Activated CD4-positive, alpha-beta T cell treated with anti-CD3 and anti-CD28 coated beads, Interleukin-2, amount 50 U/mL, for 48 hours (primary cell): ENCODE measurements at places on chromosomes 5 and 9.
A peak's percentile ranks its signal among the peaks of the same experiment; 100 is the strongest.

DNA sequence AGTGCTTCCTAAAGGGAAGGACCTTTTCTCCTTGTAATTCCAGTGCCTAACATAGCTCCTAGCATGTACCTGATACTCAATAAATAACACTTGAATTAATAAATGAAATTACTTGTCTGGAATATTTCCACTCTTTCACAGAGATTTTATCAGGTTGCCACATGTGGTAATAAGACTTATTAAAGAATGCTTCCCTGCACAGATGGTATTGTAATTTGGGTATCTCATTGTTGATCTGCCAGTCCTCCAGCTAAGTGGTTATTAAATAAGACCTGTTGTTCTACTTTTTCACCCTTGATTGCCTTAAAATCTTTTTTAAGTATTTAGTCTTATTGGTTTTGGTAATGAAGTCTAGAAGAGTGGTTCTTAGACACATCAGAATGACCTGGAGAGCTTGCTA lies 28.1 kb upstream of the CETN3 start:
- DNase-seq: no peak

GRCh38 chr5:103111468-103111867 lies 8.5 kb downstream of the GIN1 start:
- no peak for DNase-seq

DNA sequence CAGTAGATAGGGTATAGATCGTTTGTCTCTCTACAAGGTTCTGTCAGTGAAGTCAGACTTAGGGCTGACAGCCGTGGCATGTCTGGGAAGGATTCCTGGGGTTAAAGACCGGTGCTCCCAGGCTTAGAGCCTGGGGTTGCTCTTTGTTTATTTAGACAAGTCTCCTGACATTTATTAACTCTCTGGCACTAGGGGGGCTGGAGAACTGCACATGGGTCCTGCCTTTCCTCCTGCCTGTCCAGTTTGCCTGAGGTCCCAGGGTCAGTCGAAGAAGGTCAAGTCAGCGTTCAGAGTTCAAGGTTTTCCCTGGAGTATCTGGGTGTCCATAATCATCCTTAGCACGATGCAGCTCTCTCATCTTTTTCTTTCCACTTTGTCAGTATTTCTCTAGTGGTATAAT lies 5.6 kb downstream of the EGFLAM start:
- DNase-seq: no peak

DNA sequence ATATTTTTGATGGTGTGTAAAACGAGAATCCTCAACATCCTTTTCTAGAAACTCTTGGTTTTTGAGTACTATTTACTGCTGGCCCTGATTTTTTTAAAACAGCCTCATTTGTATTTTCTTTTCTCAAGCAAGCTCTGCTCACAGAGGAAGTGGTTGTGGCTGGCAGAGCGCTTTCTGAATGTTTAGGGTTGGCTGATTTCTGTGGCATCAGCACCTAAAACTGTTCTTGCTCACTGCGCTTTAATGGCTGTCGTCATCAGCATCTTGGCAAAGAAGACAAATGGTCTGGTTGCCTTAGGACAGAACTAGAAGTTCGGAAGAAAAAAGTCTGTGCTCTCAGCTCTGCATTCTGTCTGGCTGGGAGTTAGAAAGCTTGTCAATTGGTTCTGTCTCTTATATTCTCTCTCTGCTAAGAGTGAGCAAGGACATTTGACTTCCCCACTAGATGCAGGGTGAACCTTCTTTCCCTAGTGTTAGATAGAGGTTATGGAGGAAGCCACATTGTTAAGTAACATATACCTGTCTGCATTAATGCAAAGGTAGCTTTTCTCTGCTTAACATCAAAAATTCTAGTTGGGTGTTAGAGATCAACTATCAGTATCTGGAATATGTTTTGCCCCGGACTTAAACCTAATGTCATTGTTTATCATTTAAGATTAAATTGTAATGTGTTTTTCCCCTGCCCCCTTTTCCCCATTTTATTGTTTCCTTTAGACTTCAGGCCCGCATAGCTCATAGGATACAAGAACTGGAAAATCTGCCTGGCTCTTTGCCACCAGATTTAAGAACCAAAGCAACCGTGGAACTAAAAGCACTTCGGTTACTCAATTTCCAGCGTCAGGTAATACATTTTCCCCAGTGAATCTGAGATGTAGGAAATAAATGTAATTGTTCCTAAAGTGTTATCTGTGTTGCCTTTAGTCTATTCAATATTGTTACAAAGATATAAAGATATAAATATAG lies 39.0 kb downstream of the SMARCA2 start:
- peak; percentile 59 for DNase-seq

DNA sequence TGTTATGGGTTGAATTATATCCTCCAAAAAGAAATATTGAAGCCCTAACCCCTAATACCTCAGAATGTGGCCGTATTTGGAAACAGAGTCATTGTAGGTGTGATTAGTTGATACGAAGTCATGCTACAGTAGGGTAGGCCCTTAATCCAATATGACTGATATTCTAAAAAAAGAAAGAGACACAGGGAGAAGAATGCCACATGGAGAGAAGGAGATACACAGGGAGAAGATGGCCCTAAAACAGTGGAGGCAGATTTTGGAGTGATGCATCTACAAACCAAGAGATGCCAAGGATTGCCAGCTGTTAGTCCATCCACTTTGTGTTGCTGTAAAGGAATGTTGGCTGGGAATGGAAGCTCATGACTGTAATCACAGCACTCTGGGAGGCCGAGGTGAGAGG lies 21.3 kb downstream of the ARRDC3 start:
- no peak for DNase-seq

DNA sequence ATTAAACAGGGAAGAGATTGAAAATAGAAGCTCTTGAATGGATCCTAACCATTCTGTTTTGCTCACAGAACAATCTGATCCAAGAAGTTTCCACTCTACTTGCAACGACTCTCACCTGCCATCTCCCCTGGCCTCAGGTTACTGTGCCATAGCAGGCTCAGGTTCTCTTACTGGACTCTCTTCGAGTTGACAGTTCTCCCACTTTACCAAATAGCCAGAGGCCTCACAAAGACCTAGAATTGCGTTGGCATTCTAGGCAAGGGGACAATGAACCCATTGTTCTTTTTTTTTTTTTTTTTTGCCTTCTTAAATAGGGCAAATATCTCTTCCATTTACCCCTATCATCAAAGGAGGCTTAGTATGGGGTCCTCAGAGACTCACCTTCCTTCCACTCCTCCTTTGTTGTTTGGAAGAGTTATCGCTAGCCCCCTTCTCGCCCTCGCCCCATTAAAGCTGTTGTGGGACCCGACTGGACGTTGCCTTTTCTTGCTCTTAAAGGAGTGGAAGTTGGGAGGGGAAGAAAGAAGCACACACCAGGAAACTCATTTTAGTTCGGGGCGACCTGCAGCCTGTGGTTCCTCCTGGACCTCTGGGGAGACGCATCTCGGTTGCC lies 688 bp upstream of the PLPPR1 start:
- no peak for DNase-seq

DNA sequence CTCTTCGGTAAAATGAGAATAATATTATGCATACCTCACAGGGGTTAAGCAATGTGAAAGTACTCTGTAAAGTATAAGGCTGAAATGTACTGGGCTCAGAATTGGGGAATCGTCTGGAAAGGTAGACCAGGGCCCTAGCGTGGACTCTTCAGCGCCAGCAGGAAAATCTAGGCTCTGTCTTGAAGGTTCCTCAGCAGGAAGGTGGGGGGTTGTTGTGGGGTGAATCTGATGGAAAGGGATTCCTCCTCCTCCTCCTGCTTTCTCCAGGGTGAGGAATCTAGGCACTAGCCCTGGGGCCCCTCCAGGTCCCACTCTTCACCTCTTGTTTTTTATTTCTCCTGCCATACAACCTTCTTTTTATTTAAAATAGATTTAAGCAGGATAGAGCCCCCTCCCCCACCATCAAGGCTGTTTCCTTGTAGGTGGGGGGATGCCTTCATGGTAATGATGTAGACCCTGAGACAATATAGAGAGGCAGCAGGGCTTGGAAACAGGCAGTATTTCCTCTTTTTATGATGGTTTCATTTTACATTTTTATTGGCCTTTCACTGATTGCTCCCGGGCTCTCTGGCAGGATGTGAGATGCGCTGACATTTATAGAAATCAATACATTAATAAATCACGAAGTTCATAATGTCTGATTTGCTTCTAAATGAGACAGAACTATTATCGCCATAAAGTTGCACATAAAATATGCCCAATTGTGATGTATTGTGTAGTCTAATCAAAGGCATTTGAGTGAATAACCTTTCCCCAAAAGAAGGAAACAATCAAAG lies 78.9 kb upstream of the GABRP start:
- DNase-seq: no peak

- no peak for DNase-seq
Measured at GRCh38 chr5:37811866-37812265, 28.0 kb downstream of the GDNF start.

- DNase-seq: no peak
Measured at GRCh38 chr5:122187426-122187825, 58.1 kb downstream of the ZNF474 start.

- DNase-seq: no peak
Measured at GRCh38 chr9:121672986-121673385, 21.6 kb downstream of the DAB2IP start.

DNA sequence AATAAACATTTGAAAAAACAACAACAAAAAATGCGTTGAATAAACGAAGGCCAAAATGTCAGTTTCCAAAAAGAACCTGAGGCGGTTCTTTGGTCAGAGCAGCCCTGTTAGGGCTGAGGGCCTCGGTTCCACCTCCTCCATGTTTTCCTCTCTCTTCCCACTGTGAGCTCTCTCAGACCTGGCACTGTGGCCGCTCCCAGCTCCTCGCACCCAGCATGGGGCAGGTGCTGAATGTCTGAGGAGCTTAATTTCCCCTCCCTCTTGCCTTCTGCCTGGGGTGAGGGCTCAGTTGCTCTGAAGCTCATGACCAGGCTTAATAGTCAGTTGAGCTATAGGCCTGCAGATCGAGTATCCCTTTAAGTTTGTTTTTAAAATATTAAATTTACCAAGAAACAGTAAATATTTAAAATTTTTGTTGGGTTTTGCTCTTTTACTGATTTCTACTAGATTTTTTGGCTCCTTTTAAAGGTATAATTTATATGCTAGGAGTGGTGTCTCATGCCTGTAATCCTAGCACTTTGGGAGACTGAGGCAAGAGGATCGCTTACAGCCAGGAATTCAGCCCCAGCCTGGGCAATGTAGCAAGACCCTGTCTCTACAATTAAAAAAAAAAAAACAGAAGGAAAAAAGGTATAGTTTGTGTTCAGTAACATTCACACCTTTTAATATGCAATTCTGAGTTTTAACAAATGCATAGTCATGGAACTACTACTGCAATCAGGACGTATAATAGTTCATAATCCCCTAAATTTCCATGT lies 28.1 kb downstream of the DAPK1 start:
- no peak for DNase-seq

GRCh38 chr9:132986640-132987620 lies 8.4 kb downstream of the GFI1B start:
- no peak for DNase-seq

GRCh38 chr5:143400541-143401226 lies 2.8 kb downstream of the NR3C1 start:
- no peak for DNase-seq

GRCh38 chr5:119322948-119323537 lies 32.8 kb upstream of the TNFAIP8 start:
- no peak for DNase-seq

- no peak for DNase-seq
Measured at GRCh38 chr9:105632807-105633206, 29.4 kb upstream of the TAL2 start.

DNA sequence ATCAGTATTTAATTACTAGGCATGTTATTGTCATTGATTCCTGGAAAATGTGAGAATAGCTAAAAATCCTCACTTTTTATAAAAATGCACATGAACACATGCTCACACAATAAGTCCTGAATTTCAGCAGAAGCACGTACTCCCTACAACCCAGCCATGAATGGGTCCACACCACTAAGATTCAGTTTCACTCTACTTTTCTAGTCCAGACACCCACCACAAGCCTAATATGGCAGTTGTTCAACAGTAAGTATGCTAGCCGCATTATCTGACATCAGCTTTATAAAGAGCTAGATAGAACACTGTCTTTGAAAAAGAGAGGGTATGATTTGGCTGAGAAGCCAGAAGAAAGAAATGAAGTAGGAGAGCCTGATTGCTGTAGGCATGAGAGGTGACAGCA lies 639.3 kb downstream of the BRINP1 start:
- no peak for DNase-seq

DNA sequence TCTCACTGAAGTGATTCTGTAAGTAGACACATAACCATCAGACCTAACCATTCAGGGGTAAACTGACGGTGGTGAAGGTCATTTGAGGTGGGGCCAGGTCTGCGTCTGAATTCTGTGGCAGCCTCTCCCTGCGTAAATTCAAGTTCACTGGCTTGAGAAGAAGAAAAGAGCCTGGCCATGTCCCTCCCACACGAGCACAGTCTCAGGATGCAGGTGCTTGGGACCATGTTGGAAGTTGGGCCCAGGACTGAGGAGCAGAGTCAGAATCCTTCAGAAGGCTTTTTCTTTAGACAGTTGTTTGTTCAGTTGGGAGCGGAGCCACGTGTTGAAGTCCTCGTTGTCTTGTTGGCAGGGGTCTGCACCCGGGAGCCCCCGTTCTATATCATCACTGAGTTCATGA lies 24.1 kb downstream of the QRFP start:
- no peak for DNase-seq

DNA sequence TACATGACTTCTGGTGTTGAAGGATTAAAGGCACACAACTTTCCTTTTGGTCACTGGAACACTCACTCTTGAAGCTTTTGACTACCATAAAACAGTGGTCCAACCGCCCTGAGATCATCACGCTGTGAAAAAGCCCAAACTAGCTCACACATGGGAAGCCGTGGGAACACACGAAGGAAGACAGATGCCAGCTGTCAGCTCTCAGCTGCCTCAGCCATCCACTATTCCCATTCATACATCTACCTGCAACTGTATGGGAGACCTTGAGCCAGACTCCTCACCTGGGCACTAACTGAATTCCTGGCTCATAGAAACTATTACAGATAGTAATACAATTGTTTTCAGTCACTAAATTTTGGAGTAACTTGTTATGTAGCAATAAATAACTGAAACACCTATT lies 246.1 kb downstream of the MSX2 start:
- DNase-seq: no peak

GRCh38 chr9:14525856-14526255 lies 167.4 kb downstream of the ZDHHC21 start:
- no peak for DNase-seq

- DNase-seq: no peak
Measured at GRCh38 chr9:69044240-69045219, 9.0 kb downstream of the FXN start.

GRCh38 chr9:92807757-92808725 lies 43.4 kb upstream of the BICD2 start:
- DNase-seq: peak; percentile 36

GRCh38 chr9:7735311-7735710 lies 64.3 kb downstream of the DMAC1 start:
- DNase-seq: no peak

- no peak for DNase-seq
Measured at GRCh38 chr9:18588002-18588401, 114.0 kb downstream of the ADAMTSL1 start.
